NCI-H1930 (cell line): ENCODE measurements at places on chromosomes 5 and 9.

- no peak for DNase-seq
These were observed 446.4 kb upstream of the PTGER4 start for GRCh38 chr5:40233268-40233667.

- DNase-seq = no peak
These were observed 194.8 kb upstream of the SLC30A5 start for GRCh38 chr5:68898951-68899471.

DNA sequence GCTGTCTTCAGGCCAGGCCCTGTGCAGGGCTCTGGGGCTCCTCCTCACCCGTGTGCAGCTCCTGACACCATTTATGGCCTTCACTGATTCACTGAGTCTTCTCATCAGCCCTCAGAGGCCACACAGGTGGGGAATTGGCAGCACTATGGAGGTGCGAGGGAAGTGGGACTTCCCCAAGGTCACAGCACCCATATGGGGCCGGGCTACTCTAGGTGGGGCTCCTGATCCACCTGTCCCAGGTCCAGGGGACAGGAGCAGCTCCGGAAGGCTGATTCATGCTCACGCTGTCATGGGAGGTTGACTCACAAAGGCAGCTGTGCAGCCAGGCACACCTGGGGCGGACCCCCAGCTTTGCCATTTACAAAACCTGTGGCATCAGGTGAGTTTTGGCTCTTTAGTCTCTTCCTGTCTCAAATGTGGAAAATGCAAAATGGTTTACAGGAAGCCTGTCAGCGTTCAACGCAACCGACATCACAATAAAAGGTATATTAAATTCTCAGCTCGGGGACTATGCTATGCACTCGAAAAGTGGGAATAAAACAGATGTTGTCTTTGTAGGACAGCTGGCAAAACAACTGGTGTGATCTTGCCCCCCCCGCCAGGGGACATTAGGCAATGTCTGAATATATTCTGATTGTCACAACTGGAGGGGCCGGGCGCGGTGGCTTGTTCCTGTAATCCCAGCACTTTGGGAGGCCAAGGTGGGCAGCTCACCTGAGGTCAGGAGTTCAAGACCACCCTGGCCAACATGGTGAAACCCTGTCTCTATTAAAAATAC is 15.0 kb downstream of the NAIF1 start:
- DNase-seq = no peak

DNA sequence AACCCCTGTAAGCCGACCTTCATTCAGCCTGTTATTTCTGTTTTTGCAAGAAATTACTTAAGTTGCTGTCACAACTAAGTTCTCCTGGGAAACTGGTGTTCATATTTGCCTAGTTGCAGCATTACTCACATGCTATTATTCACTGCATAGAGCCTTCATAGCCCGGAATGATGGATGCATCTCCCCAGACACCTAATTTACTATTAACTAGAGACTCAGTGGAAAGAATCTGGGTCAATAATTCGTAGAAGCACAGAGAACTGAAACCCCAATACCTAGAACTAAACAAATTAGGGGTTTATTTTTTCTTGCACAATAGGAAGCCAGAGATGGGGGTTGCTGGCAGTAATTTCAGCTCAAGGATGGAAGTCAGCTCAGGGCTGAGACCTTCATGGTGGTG is 45.7 kb upstream of the FAM170A start:
- DNase-seq = no peak

DNA sequence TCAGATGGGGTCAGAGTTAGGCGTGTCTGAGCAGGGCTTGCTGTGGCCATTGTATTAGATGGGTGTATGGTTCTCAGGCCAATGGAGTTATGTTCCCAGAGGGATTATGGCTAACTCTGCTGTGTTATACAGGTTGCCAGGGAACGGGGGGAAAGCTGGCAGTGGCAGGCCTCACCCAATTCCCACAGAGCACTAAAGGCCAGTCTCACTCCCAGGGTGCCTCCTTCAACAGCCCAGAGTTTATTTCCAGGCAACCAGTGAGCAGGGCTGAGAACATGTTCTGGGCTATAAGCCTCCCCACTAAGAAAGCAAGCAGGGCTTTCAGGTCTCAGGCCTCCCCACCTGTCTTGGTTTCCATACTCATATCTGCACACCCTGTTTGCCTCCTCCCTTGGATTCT is 597.9 kb downstream of the ZNF608 start:
- no peak for DNase-seq

- DNase-seq = no peak
These were observed 62.4 kb downstream of the HMHB1 start for GRCh38 chr5:143874312-143874711.

DNA sequence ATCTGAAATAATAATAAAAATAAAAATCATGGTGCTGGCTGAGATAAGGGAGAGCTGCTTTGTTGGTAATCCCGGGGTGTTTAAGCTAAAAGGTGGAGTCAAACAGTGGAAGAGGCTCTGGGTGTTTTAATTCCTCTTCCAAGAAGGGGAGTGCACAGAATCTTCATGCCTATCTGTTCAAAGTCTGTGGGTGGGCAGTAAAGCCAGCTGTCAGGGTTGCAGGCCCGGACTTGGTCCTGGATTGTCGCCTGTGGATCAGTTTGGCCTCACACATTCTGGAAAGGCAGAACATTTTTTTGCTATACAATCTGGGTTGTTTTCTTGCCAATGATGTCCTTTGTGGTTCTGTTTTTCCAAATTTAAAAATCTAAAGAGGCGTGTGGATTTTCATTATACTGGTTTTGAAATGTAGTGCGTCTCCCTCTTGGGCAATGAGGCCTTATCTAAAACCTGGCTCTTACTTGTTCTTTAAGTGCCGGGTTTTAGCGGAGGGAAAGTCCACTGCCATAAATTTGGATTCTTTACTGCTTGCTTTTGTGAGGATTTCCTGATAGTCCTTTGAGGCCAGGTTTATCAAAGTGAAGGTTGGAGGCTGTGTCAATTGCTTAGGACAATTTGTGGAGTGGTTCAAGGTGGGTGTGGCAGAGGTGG is 5.8 kb downstream of the ANKDD1B start:
- DNase-seq = no peak

GRCh38 chr9:7592321-7593316 is 207.0 kb downstream of the DMAC1 start:
- no peak for DNase-seq

DNA sequence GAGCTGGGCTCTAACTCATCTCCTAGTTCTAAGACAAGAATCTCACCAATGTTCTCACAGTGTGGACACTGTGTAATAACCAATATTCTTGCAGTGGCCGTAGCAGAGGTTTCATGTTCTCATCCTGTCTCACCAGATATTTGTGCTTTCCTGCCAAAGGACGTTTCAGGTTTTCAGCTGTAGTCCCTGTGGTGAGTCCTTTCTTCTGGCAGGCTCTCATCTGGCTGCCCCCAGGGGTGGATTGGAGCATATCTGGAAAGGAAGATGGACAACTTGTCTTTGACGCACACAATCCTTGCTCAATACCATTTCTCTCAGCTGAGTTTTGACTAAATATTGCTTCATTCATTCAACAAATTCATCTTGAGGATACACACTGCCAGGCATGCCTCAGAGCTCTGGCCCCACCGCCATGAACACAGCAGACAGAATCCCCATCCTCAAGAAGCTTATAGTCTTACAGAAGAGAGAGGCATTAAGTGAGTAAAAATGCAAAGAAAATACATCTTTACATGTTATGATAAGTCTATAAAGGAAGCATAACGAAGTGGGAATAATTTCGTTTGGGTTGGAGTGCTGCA is 33.8 kb upstream of the NEURL1B start:
- DNase-seq = no peak

- no peak for DNase-seq
These were observed 1298.3 kb upstream of the WWC1 start for GRCh38 chr5:166992874-166993722.

DNA sequence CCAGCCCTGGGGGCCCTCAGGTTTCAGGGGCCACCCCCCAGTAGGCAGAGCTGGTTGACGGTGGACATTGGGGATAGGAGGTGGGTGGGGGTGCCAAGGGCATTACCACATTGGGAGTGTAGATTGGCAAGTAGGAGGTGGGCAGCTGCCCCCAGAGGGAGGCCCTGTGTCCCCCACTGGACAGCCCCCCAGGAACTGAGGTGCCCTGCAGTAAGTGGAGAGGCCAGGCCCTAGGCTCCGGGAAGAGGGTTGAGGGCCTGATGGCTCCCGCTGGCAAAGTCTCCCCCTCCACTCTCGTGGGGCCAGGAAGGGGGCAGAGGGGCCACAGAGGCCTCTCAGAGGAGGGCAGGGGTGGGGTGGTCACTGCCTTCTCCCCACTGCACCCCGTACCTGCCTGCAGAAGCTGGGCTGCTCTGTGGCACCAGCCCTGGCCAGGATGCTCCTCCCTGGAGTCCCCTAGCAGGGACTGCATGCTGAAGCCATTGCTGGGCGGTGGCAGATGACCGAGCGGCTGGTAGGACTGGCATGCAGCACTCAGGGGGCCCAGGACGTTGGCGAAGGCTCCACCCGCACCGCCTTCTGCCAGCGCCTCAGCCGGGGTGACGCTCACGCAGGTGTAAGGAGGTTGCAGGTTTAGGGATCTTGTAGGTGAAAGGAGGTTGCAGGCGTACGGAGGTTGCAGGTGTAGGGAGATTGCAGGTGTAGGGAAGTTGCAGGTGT is 89.6 kb upstream of the CACNA1B start:
- DNase-seq = no peak

DNA sequence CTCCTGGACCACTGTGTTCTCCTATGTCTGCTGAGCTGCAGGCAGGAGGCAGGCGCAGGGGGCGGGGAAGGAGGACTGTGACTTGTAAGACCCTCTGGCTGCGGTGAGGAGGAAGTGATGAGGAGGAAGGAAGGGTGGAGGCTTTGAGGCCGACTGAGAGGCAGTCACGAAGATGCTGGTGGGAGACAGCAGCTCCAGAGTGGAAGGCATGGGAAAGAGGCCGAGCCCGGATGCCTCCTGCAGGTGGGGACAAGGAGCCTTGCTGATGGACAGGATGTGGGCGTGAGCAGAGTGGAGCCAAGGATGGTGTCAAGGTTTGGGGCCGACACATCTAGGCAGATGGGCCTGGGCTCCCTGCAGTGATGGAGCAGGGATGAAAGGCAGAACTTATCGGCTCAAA is 74.3 kb upstream of the ICE1 start:
- DNase-seq = no peak
